ENCODE measurements at places on chromosomes 4 and X.

- no peak for DNase-seq
Observed at GRCh38 chrX:133359466-133359865, 55.8 kb downstream of the GPC4 start.

DNA sequence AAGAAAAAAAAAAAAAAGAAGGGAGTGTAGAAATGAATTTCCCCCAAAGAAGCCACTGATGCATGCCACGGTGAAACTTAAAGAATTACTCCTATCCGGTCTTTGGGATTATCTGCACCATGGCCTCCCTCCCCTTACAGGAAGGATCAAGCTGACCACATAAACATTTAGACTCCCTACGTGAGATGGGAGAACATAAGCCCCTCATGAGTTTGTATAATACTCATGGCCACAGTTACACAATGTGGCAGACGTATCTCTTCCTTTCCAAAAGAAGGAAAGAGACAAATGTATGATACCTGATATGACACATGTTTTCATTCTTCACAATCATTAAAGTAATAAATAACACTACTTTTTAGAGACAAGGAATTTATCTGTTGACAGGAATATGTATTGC, 3.3 kb upstream of the PTTG2 start:
- no peak for DNase-seq

DNA sequence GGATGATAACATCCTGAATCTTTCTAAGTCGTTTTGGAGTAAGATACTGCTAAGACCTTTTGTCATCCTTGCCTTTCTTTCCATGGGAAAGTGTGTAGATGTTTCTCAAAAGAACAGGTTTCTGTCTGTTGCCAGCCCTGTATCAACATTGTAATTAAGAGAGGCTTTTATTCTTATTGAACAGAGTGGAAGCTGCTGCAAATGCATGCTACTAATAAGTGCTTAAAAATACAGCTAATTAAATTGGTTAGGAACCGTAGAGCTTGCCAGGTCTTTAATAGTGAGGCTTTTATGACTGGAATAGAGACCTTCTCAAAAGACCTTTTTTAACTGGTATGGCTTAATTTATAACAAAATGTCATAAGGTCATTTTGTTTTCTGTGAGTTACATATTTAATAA, 34.4 kb downstream of the INTU start:
- DNase-seq: no peak

- no peak for DNase-seq
Observed at GRCh38 chrX:46597771-46598170, 24.2 kb downstream of the CHST7 start.

GRCh38 chr4:123956204-123956603, 559.6 kb downstream of the SPRY1 start:
- no peak for DNase-seq

GRCh38 chrX:155094468-155095061, 23.3 kb downstream of the BRCC3 start:
- DNase-seq: peak; percentile 68

- no peak for DNase-seq
Observed at GRCh38 chr4:13328591-13328990, 155.5 kb downstream of the RAB28 start.

GRCh38 chrX:151912780-151913179, at the start of gene MAGEA4:
Gene MAGEA4, plus strand, starts transcription at chrX:151912889. Its CDS starts 10,776 bp downstream, at chrX:151923665.
- DNase-seq: no peak

- peak; percentile 47 for DNase-seq
Observed at GRCh38 chrX:129984111-129984958, 1.9 kb downstream of the BCORL1 start.

GRCh38 chrX:38233891-38234667, 13.4 kb upstream of the SRPX start:
- DNase-seq: no peak

GRCh38 chrX:132876523-132877338, 81.7 kb downstream of the HS6ST2 start:
- DNase-seq: no peak

GRCh38 chr4:23930750-23931488, 41.1 kb upstream of the PPARGC1A start:
- DNase-seq: peak; percentile 15

Measured in hematopoietic multipotent progenitor cell treated with erythropoietin and hydrocortisone succinate and interleukin-3 and kit ligand, for 4 days (in vitro differentiated cells).